Bone marrow (tissue), 2 donors: ENCODE measurements at places on chromosomes 6 and 20.

GRCh38 chr20:50645253-50646068 is 45.9 kb downstream of the RIPOR3 start:
- no peak for DNase-seq

GRCh38 chr6:162154001-162154400 is 573.6 kb downstream of the PRKN start:
- DNase-seq, result no peak

DNA sequence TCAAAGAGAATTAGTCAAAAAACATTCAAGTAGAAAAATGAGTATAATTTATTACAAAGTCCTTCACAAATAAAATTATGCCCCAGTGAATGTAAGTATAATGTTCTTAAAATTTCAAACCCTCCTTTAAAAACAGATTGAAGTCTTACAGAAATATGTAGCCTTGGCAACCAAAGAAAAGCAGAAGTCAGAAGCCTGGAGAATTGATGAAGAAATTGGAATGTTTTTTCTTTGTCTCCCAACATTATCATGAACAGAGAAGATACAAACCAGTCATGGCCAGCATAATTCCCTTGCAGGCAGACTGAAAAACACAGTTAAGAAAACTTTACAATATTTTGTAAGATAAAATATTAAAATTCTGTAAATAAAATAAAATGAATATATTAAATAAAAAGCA is 221.9 kb downstream of the TBC1D32 start:
- DNase-seq, result no peak

GRCh38 chr20:36496707-36497669 is 44.3 kb upstream of the MYL9 start:
- DNase-seq, result no peak

GRCh38 chr6:82088978-82089771 is 158.4 kb downstream of the IBTK start:
- no peak for DNase-seq

DNA sequence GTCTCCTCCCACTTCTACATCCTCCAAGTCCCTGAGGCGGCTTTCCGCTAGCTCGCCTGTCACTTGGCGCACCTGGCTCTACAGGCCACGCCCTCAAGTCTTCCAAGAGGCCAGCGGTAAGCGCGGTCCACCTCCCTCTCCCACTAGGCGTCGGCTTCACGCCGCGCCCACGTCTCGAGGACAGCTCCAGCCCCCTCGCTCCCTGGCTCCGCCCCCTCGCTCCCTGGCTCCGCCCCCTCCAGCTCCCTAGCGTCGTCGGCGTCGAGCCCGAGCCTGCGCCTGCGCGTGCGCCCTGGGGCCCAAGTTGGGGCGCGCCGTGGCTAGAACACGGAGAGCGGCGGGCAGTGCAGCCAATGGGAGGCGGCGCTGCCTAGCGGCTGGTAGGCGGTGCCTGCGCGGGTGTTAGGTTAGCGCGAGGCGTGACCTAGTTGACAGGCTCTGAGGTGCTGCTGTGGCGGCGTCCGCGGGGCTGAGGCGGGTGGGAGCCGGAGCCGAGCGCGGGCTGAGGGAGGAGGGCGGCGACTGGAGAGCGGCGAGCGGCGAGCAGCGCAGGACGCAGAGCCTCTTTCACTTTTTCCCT is at the start of gene MACROD2:
Gene MACROD2, plus strand, starts transcription at position 431 of the 580 bp plus-strand sequence.
- DNase-seq, result no peak
